ENCODE measurements at places on chromosomes 12 and 14.
A peak's percentile ranks its signal among the peaks of the same experiment; 100 is the strongest.

GRCh38 chr12:45260854-45261253 lies 45.0 kb downstream of the ANO6 start:
- no peak for DNase-seq
- H3K4me3 ChIP-seq: no peak overlapping the region
- no peaks in the 10 kb centered on the region for H3K36me3 ChIP-seq
- H3K27me3 ChIP-seq: no peaks in the 10 kb centered on the region
- peaks cover 40% of the 10 kb centered on the region for H3K4me1 ChIP-seq
- no peak overlapping the region for H3K27ac ChIP-seq

DNA sequence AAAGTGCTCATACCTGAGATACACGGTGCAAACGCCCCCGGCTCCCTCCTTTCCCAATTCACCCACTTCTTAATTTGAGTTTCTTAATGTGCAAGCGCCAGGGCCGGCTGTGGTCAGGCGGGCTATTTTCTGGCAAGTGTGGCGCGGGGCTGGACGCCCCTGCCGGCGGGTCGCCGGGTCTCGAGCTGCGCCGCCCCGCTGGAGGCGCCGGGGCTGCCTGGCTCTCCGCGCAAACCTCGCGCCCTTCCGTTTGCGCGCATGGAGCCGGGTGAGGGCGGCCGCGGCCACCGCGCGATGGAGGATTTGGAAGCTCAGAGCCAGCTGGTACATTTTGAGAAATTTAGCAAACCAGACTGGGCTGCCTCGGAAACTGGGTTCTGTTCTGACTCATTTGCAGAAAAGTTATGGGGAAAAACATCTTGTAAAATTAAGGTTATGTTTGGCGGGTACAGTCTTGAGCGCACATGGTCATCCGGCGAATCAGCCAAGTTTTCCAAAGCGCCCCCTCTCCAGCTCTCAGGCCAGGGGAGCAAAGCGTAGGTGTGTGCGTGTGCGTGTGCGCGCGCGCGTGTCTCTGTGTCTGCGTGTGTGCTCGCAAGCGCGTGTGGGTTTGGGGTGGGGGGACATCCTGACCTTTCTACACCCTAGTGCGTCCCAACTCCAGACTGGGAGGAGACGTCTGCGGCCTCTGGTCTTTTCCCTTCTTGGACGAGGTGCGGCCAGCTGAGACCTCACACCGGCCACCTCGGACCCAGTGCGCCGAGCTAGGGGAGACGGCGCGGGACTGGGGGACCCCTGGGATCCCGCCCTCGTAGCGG lies 6.5 kb upstream of the OTX2 start:
- peak overlapping the region; percentile 4 for H3K4me3 ChIP-seq
- no peaks in the 10 kb centered on the region for H3K4me1 ChIP-seq
- H3K36me3 ChIP-seq: no peaks in the 10 kb centered on the region
- no peak overlapping the region for H3K27ac ChIP-seq
- peaks cover 98% of the 10 kb centered on the region for H3K27me3 ChIP-seq

GRCh38 chr14:47678993-47679392 lies 3.6 kb upstream of the MDGA2 start:
- peak; percentile 21 for DNase-seq
- H3K36me3 ChIP-seq: no peaks in the 10 kb centered on the region
- H3K27me3 ChIP-seq: peaks cover 40% of the 10 kb centered on the region
- H3K4me3 ChIP-seq: no peak overlapping the region
- no peak overlapping the region for H3K27ac ChIP-seq

DNA sequence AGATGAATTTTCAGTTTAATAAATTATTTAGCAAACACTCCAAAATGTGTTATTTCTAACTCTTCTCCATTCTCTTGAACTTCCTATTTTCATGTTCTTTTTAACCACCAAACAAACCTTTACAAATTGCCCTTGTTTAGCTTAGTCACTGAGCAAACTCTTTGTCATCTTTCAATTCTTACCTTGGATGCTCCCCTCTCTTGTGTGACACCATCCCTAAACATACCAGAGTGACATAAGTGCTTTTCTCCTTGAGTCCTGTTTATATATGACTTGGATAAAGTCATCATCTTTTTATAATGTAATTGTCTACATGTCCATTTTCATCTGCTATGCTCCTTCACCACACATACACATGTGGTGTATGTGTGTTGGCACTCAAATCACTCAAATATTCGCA lies 3.4 kb upstream of the TMEM19 start:
- no peaks in the 10 kb centered on the region for H3K27me3 ChIP-seq
- DNase-seq: no peak
- H3K36me3 ChIP-seq: no peaks in the 10 kb centered on the region
- peaks cover 6% of the 10 kb centered on the region for H3K4me1 ChIP-seq
- H3K4me3 ChIP-seq: no peak overlapping the region

GRCh38 chr14:92985521-92985920 lies 62.6 kb downstream of the CHGA start:
- no peaks in the 10 kb centered on the region for H3K27me3 ChIP-seq
- H3K4me3 ChIP-seq: no peak overlapping the region
- H3K36me3 ChIP-seq: no peaks in the 10 kb centered on the region
- peaks cover under 1% of the 10 kb centered on the region for H3K4me1 ChIP-seq

- peaks cover 19% of the 10 kb centered on the region for H3K4me1 ChIP-seq
- no peak for DNase-seq
- no peaks in the 10 kb centered on the region for H3K36me3 ChIP-seq
- H3K27me3 ChIP-seq: no peaks in the 10 kb centered on the region
These were observed 103.7 kb upstream of the IFNG-AS1 start for GRCh38 chr12:67885375-67886169.

DNA sequence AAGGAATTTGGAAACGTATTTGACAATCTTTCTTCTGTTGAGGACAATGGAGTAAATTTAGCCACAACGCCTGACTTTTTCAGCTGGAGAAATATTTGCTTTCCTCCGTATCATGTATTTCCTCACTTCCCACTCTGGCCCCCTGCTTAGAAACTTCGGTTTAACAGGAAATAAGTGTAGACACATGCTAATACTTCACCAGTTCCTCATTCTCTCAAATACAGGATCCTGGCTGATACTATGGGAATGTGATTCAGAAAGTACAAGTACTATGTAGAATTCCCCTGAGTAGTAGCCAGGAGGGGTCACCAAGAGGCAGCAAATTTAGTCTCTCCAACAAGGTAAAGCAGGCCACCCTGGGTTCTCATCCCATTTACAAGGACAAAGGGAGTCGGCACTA lies 58.0 kb downstream of the FAR2 start:
- H3K27ac ChIP-seq: no peak overlapping the region
- H3K27me3 ChIP-seq: no peaks in the 10 kb centered on the region
- H3K4me3 ChIP-seq: no peak overlapping the region
- DNase-seq: peak; percentile 83
- no peaks in the 10 kb centered on the region for H3K4me1 ChIP-seq

All from cardiac muscle cell (in vitro differentiated cells and primary cell).